Cardiac atrium fibroblast (primary cell): ENCODE measurements at places on chromosomes 7 and 10. TPM values are rescaled to one million over a fixed set of nuclear protein-coding genes. Genes with fewer than 3 reads are reported as not detected.

Gene FRMD4A
- 11.8 and 17.7 TPM in 2 replicates for total RNA-seq

Gene CLRN3
- total RNA-seq = not detected in 2 replicates

Gene RPA3
- total RNA-seq = 8.3 and 12.6 TPM in 2 replicates

Gene SAMD9L
- 6.0 and 7.6 TPM in 2 replicates for total RNA-seq

Gene ADGRA1
- total RNA-seq = not detected in 2 replicates

Gene ZNF746
- total RNA-seq = 13.5 and 17.0 TPM in 2 replicates

Gene PLXNA4
- total RNA-seq = 9.2 and 15.4 TPM in 2 replicates

Gene ACBD7
- total RNA-seq = 0.16 and 0.18 TPM in 2 replicates

Gene EPHB6
- 5.7 and 6.5 TPM in 2 replicates for total RNA-seq

Gene KIFBP
- 36.6 and 41.1 TPM in 2 replicates for total RNA-seq

Gene FZD8
- total RNA-seq = 9.4 and 10.2 TPM in 2 replicates

Gene CALHM2
- 71.3 and 87.0 TPM in 2 replicates for total RNA-seq

Gene SEPHS1
- total RNA-seq = 47.7 and 49.1 TPM in 2 replicates

Gene FAM24B
- 0.81 TPM in 1 of 2 replicates, not detected in the other for total RNA-seq

Gene HKDC1
- 0.18 and 0.49 TPM in 2 replicates for total RNA-seq

Gene SPDYE2B
- total RNA-seq = not detected in 2 replicates

Gene POLR2J3
- 3.6 and 5.3 TPM in 2 replicates for total RNA-seq

Gene C10orf105
- not detected in 2 replicates for total RNA-seq

Gene VWDE
- total RNA-seq = not detected in 2 replicates

Gene CARD11
- total RNA-seq = 0.49 TPM in 1 of 2 replicates, not detected in the other

Gene MBL2
- total RNA-seq = not detected in 2 replicates

Gene HYAL4
- total RNA-seq = 0.16 TPM in 1 of 2 replicates, not detected in the other

Gene CFAP70
- 0.16 and 0.18 TPM in 2 replicates for total RNA-seq

Gene NPFFR1
- total RNA-seq = not detected in 2 replicates

Gene CALHM1
- total RNA-seq = not detected in 2 replicates

Gene AKR1E2
- total RNA-seq = 3.8 and 3.9 TPM in 2 replicates

Gene EIF5AL1
- 0.18 and 0.49 TPM in 2 replicates for total RNA-seq

Gene PPP1R17
- total RNA-seq = not detected in 2 replicates

Gene GGCT
- 30.1 and 32.6 TPM in 2 replicates for total RNA-seq

Gene SPDYE2
- total RNA-seq = not detected in 2 replicates

Gene SUGCT
- 1.6 and 2.9 TPM in 2 replicates for total RNA-seq

Gene OGDH
- total RNA-seq = 58.9 and 69.7 TPM in 2 replicates

Gene PLOD3
- 107 and 134 TPM in 2 replicates for total RNA-seq

Gene SVOPL
- total RNA-seq = not detected in 2 replicates

Gene HTRA1
- total RNA-seq = 123 and 135 TPM in 2 replicates

Gene USP54
- 5.4 and 5.5 TPM in 2 replicates for total RNA-seq

Gene NHLRC2
- 6.3 and 9.2 TPM in 2 replicates for total RNA-seq

Gene SCIN
- total RNA-seq = not detected in 2 replicates

Gene TRIM73
- total RNA-seq = 0.16 and 0.36 TPM in 2 replicates

Gene EN2
- total RNA-seq = not detected in 2 replicates

Gene ICA1
- not detected in 2 replicates for total RNA-seq

Gene FAM25G
- not detected in 2 replicates for total RNA-seq

Gene SPRN
- total RNA-seq = 1.3 and 2.9 TPM in 2 replicates

Gene KCNH2
- total RNA-seq = under 0.01 TPM in 1 of 2 replicates, not detected in the other

Gene AGBL3
- under 0.01 TPM in 2 replicates for total RNA-seq

Gene LIPJ
- total RNA-seq = not detected in 2 replicates

Gene TUBAL3
- not detected in 2 replicates for total RNA-seq

Gene BCAP29
- total RNA-seq = 83.9 and 107 TPM in 2 replicates

Gene EEPD1
- under 0.01 TPM in 1 of 2 replicates, not detected in the other for total RNA-seq

Gene YWHAG
- total RNA-seq = 59.4 and 80.5 TPM in 2 replicates

Gene ZNF316
- 7.3 and 8.7 TPM in 2 replicates for total RNA-seq
